ENCODE measurements at places on chromosomes 2 and 18. TPM values are rescaled to one million over a fixed set of nuclear protein-coding genes. Genes with fewer than 3 reads are reported as not detected.
A peak's percentile ranks its signal among the peaks of the same experiment; 100 is the strongest.

The SCYGR8 gene
- total RNA-seq, result not detected

The HES6 gene
- 3.0 TPM for total RNA-seq

The DSG4 gene
- total RNA-seq, result not detected

The LOXHD1 gene
- total RNA-seq, result 0.26 TPM

The LIMS3 gene
- total RNA-seq, result 0.93 TPM

The HOXD12 gene
- not detected for total RNA-seq

GRCh38 chr2:207143215-207144172 is 22.3 kb downstream of the KLF7 start:
- DNase-seq, result peak; percentile 59

- no peak for DNase-seq
Measured at GRCh38 chr2:163652751-163653150, 83.1 kb downstream of the FIGN start.

DNA sequence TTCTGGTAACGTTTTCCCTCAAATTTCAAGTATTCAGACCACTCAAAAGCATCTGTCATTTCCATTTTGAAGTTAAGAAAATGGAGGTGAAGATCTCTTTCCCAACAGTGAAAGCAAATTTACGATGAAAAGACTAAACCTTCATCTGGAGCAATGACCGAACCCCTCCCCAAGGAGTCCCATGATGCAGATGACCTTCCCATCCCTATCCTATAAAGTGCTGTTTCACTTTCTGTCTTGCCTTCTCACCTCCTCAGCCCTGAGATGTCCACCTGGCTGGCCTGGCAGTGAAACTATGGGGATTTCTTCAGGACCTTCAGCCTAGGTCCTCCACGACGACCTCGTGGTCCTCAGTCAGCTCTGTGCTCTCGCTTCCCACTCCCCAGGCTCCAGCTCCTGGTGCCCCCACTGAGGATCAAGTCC is 925 bp upstream of the NPC1 start:
- DNase-seq, result peak; percentile 44

DNA sequence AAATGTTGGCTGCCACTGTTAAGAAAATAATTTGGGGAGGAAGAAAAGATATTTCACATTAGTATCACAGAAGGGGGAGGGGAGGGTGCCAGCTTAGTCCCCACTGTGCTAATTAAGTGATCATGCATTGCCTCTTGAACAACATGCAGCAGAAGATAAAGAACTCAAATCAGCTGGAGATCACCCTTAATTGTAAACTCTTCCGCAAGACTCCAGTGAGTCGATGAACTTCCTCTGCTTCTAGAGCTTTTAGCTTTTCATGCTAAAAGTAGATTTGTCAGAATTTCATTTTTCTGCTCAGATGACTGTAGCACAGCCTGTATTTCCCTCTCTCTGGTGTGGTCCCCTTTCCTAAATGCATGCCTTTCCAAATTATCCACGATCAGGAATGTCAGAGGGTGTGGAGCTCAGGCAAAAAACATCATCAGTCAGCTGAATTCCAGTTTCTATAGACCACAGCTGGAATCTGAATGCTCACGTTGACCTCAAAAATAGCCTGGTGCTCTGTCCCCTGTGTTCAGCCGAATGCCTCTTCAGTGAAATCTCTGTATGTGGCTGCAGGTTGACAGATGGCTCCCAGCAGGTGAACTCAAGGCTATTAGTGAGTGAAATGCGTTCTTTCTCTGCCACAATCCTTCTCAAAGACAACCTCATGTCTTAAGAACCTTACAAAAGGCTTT is 156.8 kb upstream of the UNC80 start:
- no peak for DNase-seq

DNA sequence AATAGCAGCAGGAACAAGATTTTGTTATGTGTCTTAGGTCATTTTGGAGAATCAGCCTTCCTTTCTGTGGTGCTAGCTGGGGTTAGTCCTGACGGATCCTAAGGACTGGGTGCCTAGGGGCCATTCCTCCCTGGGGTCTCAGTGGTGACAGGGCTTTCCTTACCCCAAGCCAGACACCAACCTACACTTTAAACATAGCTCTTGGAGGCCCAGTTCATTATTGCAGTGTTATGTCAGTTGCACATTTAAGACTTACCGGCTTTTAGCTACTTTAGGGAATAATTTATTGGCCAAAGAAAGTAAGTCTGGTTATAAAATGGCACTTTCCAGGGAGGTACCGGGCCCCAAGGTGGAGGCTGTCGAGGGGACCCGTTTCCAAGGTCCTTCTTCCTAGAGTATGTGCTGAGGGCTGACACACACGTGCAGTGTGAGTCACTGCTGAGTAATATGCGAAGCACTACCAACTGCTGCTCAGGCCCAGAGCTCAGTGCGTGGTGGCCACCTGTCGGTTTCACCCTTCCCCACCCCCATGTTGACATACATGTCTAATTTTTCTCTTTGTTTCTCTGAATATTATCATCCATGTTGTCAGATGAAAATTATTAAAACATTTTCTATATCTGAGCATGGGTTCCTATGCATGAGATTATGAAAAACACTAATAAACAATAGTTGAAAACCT is 37.0 kb upstream of the GRHL1 start:
- peak; percentile 82 for DNase-seq

GRCh38 chr2:235008584-235009044 is 56.8 kb downstream of the SH3BP4 start:
- no peak for DNase-seq

DNA sequence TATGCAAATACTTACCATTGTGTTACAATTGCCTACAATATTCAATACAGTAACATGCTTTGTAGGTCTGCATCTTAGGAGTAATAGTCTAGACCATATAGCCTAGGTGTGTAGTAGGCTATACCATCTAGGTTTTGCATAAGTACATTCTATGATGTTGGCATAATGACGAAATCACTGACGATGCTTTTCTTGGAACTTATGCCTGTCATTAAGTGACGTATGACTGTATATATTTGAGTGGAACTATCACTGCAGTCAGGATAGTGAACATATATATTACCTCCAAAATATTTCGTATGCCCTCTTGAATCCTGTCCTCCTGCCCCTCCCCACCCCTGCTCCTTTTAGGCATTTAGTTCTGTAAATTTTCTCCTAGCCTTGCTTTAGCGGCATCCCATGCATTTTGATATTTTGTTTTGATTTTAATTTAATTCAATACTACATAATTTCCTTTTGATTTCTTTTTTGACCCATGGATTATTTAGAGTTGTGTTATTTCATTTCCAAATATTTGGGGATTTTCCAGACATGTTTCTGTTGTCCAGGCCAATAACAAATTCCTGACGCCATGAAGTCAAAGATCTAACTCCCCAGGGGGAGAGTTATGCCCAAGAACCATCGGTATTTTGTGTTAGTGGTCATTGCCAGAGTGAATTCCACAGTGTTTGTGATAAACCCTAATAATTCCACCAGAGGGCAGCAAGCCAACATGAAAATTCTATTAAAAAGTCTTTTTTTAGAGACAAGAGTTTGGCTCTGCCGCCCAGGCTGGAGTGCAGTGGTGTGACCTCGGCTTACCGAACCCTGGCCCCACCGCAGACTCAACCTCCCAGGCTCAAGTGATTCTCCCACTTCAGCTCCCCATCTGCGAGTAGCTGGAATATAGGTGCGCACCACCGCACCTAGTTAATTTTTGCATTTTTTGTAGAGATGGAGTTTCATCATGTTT is 24.2 kb upstream of the CASP8 start:
- peak; percentile 62 for DNase-seq

DNA sequence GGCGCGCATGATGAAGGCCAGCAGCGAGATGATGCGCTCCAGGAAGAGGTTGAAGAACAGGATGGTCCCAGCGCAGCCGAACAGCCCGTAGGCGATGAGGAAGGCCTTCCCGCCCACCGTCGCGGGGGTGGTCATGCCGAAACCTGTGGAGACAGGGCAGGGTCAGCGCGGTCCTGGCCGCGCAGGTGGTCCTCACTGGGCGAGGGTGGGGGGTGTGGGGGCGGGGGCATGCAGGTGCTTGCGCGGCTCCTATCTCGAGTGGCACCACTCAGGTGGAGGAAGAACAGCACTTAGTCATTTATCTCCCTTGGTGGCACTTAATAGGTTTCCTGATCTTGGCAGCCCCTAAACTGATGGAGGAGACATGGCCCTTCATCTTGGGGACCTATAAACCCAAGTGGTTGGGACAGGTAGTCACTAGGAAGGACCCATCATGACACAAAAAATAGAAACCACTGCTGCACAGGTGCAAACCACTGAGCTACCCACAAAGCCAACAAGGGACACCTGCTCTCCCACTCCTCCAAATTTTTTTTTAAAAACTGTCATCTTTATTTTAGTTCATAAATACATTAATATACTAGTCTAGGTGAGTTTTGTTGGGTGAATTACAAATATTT is 118.8 kb downstream of the MSH2 start:
- DNase-seq, result no peak

DNA sequence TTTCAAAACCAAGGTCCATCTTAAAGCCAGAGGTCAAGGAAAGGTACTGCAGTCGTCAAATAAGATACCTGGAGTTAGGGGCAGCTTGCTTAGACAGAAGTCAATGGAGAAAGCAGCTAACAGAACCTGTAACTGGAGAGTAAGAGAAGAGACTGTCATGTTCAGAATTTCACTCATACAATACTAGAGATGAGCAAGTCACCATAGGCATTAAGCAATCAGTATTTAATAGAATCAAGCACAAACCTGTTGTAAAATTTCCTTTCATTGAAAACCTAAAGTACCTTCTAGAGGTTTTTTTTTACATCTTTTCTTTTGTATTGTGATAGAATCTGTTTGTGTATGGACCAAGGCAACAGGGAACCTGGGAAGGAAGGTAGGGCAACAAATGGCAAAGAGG is 183.4 kb upstream of the ERBB4 start:
- no peak for DNase-seq

GRCh38 chr2:15158532-15158931 is 402.6 kb downstream of the NBAS start:
- DNase-seq, result no peak

- DNase-seq, result no peak
Measured at GRCh38 chr2:219018286-219018685, 23.0 kb downstream of the CFAP65 start.

DNA sequence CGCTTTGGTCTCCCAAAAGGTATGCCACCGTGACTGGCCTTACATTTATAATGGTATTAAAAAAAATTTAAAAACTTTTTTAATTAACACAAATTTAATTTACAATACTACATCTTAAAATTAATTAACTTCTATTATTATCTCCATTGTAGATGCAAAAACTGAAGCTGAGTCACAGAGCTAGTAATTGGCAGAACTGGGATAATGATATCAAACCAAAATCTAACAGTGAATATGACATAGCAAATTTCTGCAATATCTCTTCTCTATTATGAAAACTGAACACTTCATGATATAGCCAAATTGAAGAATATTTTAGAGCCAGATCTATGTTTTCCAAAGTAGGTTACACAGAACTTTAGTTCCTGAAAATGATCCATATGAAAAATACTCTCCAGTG is 66.4 kb upstream of the CHAC2 start:
- DNase-seq, result no peak

DNA sequence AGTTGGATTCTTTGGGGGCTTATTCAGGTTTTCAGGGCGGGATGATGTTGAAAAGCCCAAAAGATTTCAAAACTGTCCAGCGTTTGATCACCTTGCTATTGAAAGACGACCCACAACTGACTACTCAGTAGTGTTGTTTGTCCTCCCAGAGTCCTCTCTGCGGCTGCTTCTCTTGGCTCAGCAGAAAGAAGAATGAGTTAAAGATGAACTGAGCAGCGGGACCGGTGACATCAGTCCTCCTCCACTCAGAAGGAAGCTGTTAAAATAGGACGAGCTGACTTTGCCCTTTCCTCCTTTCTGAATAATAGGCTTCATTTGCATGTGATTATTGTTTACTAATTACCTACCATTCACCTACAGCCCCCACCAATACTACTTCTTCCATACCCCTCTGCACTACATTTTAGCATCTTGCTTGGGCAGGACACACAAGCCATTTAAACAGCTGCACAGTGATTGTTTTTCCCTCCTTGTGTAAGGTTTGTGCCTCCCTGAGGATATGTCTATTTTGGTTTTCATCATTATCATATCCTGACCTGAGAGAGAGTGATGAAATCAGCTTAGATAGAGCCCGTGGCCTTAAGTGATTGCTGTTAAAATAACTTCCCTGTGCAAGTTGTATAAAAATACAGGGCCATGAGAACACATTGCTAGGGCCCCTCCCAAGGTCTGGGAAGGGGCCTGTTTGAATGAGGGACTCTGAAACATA is 261.8 kb downstream of the FHOD3 start:
- no peak for DNase-seq

- no peak for DNase-seq
Measured at GRCh38 chr2:64244037-64244416, 99.8 kb upstream of the PELI1 start.

DNA sequence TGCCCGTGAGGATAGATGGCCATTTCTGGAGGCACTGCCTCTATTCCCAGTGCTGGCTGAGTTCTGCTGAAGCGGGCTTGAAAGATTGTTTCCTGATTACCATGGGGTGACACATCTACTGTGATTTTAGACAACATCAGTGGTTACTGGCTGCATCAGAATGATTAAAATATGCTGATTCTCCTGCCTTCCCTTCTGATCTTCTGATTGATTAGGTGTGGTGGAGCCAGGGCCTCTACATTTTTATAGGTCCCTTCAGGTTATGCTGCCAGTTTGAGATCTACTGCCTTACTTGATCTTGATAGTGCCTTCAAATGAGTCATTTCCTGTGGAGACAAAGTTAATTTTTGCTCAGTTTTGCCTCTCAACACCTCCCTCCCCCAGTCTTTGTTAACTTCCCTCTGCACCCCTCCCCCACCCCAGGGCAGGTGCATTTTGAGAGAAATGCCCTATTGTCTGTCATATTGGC is 31.6 kb upstream of the SNORC start:
- DNase-seq, result peak; percentile 77

DNA sequence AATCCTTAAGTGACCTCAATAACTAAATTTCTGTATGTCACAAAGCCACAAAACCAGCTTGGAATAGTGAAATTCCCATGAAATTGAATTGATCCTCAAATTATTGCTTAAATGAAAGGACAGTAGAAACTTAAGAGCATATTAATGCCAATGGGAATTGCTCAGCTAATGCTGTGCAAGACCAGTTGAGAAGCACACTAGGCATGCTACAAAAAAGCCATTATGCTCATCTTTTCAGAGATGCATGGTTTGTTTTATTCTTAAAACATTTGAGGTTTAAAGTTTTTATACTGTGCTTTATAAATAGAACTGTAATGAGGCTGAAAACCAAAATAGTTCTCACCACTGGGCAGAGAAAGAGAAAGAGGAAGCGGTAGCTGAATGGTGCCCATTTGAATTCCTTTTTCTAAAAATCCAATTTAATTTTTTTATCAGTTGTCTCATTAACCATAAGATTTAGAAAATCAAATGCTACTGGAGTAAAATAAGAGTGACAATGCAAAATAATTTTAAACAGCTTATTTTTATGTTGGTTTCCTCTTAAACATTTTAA is 98.6 kb downstream of the LNPK start:
- DNase-seq, result no peak

- DNase-seq, result no peak
Measured at GRCh38 chr18:52339891-52340371, at the start of gene DCC. TSS of gene DCC (plus strand) at chr18:52340197. CDS start at chr18:52340788, 591 bp downstream.

GRCh38 chr2:46123013-46123412 is 174.2 kb upstream of the EPAS1 start:
- no peak for DNase-seq

Data from activated CD8-positive, alpha-beta memory T cell treated with anti-CD3 and anti-CD28 coated beads, Interleukin-2, amount 10 ng/mL, durations not matched to agents 7 days and 5 days (primary cell).